ENCODE measurements at places on chromosomes 4 and X.

DNA sequence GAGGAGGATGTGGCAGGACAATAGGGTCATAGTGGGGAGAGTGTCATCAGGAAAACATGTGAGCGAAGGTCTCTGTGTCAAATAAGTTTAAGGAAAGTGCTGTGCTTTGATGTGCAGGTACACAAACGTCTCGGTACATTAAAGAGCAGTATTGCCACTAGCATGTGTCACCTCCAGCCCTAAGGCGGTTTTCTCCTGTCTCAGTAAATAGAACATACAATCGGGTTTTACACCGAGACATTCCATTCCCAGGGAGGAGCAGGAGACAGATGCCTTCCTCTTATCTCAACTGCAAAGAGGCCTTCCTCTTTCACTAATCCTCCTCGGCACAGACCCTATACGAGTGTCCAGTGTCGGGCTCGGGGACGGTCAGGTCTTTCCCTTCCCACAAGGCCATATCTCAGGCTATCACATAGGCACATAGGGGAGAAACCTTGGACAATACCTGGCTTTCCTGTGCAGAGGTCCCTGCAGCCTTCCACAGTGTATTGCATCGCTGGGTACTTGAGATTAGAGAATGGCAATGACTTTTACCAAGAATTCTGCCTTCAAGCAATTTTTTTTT, 684.5 kb downstream of the PDHA2 start:
- no peak for DNase-seq

- no peak for DNase-seq
Observed at GRCh38 chr4:177860171-177860570, 417.9 kb upstream of the AGA start.

- no peak for DNase-seq
Observed at GRCh38 chr4:106323119-106323518, 6.8 kb downstream of the AIMP1 start.

GRCh38 chr4:36241771-36242170, 2.5 kb downstream of the ARAP2 start:
- DNase-seq, result peak; percentile 75

- DNase-seq, result no peak
Observed at GRCh38 chr4:73487233-73487632, 5.7 kb downstream of the AFM start.

- no peak for DNase-seq
Observed at GRCh38 chrX:38183596-38183995, 37.1 kb downstream of the SRPX start.

DNA sequence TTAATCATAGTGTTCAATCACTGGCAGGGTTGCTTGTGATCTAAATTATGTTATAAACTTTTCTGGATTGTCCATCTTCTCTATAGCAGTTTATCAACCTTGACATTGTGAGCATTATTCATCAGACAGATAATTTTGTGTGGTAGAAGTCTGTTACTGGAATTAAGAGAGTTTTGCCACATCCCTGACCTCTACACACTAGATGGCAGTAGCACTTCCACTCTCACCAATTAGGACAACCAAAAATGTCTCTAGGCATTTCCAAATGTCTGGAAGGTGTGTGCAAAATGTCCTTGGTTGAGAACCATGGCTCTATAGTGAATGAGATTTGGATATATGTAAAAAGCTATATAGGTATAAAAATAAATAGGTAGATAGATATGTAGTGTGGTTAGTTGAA, 324.1 kb upstream of the FAM47C start:
- DNase-seq, result no peak

GRCh38 chrX:40570346-40571093, 10.2 kb upstream of the ATP6AP2 start:
- peak; percentile 70 for DNase-seq

DNA sequence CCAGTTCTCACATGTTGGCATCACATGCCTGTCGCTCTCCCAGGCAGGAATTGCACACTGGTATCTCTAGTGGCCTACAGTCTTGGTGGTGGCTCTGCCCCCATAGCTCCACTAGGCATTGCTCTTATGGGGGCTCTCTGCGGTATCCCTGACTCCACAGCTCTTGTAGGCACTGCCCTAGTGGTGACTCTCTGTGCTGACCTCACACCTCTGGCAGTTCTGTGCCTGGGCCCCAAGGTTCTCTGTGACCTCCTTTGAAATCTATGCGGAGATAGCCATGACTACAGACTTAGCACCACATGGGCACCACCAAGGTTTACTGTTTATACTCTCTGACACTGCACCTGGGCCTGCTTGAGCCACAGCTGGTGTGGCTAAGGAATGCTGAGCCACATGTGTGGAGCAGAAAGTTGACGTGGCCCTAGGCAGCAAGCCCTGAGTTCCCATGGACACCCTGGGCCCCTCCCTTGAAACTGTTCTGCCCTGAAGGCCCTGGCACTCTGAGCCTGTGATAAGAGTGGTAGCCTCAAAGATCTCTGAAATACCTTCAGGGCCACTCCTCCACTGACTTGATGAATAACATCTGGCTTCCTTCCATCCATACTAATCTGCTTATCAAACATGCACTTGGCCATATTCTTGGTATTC, 8.0 kb downstream of the SLC9B1 start:
- no peak for DNase-seq

- DNase-seq, result no peak
Observed at GRCh38 chr4:160318567-160319220, 1215.8 kb downstream of the RAPGEF2 start.

DNA sequence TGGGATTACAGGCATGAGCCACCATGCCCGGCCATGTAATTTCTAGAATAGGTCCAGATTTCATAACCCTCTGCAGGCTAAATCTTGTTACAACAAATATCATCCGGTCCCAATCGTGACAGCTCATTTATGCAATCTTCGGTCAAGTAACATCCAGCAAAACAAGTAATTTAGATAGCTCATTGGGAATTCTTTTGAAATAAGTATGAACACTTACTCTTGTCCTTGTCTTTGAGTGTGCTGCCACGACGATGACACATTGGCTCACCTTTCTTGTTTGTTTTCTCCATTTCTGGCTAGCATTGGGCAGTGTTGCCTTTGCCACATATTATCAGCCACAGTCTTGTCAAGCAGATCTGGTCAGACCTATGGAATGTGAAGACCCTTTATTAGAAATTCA, 92.0 kb downstream of the PHEX start:
- DNase-seq, result no peak

- peak; percentile 63 for DNase-seq
Observed at GRCh38 chr4:80989921-80990544, 40.5 kb upstream of the BMP3 start.

GRCh38 chr4:114076899-114077570, 97.6 kb upstream of the ARSJ start:
- DNase-seq, result no peak

- DNase-seq, result no peak
Observed at GRCh38 chrX:2539586-2539985, 38.8 kb upstream of the DHRSX start.

DNA sequence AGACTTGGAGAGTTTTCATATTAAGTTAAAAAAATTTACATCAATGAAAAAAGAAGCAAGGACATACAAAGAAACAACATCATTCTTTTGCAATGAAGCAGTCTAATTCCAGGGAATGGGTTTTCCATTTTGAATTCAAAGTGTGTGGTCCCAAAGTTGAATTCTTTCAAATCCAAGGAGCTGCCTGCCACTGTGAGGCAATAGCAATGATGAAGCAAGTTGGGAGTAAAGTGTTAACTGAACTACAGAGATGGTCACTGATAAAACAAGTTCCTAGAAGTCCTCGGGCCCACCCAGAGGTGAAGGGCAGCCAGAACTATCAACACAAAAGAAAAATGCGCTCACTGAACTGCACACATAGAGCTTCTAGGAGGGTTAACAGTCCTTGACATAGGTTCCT, 115.9 kb downstream of the RAB28 start:
- DNase-seq, result no peak

DNA sequence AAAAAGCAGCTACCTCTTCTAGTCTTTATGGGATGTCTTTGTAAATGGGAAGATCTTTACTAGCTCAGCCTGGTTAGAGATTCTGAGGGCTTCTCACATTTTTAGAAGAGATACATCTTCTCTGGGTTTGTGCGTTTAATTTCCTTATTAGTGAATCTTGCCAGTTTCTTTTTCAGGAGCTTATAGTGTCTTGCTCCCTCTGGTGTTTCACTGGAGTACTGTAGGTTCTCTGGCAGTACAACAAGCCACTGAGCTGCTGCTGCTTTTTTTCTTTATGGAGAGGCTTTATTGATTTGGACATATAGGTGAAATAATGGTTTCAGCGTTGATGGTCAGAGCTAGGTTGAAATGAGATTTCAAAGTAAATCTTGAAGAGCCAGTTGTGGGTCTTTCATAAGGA, 82.9 kb downstream of the LAS1L start:
- peak; percentile 37 for DNase-seq

GRCh38 chr4:167897116-167897515, 195.2 kb upstream of the ANXA10 start:
- no peak for DNase-seq

GRCh38 chr4:80307774-80308465, 27.6 kb upstream of the CFAP299 start:
- DNase-seq, result no peak

DNA sequence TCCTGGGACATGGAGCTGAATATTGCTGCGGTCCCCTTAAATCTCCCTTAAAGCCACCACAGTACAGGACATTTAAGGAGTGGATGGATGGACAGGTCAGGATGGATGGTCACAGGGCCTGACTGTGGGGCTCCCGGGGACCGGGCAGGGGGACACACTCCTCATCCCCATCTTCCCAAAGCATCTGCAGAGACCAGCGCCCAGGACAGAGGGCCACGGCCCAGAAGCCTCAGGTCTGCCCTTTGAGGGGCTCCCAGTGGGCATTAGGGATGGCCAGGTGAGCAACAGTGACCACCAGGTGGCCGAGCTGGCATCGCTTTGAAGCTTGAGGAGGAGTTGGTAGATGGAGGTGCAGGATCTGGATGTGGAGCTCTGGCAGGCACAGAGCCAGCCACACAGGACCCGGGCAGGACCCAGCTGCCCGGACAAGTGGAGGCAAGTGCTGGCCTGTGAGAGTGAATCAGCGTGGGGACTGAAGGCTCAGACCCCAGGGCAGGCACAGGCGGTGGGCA, 51.4 kb downstream of the ABLIM2 start:
- no peak for DNase-seq

DNA sequence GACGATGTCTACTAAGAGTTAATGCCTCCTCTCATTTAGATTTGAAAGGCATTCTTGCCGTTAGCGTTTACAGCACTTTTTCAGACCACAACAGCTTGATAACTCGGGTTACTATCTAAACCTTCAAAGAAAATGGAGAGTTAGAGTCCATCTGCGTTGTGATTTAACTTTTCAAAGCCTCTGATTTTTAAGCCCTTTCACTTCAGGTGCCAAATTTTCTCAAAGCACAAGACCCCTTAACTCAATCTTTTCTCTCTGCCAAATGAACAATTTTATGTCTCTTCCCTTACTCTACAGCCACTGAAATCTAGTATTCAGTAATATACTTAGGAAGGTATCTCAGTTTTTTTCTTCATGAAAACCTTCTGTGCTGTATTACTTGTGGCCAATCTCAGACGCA, 310.5 kb downstream of the TENM3 start:
- DNase-seq, result no peak

DNA sequence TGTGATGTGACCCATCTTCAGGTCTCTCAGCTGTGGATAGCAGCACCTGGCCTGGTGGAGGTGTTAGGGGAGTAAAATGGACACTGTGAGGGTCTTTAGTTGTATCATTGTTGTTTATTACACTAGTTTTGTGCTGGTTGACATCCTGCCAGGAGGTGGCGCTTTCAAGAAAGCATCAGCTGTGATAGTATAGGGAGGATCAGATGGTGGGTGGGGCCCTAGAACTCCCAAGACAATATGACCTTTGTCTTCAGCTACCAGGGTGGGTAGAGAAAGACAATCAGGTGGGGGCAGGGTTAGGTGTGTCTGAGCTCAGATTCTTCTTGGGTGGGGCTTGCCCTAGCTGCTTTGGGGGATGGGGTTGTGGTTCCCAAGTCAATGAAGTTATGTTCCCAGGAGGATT, 162.8 kb downstream of the PPP1R2C start:
- DNase-seq, result no peak

DNA sequence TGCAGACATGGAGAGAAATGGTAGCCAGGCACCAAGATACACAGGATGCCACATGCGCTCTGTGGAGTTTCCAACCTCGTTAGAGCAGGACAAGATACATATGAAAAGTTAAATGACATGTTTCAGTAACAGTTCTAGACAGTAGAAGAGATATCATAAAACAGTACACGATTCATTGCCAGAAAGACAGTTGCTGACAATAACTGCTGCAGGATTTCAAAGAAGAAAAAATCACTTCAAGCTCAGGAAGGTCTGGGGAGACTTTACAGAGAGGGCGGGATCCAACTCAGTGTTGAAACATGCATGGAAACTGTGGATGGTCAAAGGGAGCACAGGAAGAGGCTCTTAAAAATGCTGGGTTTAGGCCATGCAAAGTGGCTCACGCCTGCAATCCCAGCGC, 31.0 kb downstream of the DCTD start:
- no peak for DNase-seq

- DNase-seq, result no peak
Observed at GRCh38 chr4:140808256-140808655, 52.1 kb upstream of the TBC1D9 start.

All from suppressor macrophage treated with lipopolysaccharide for 4 hours (primary cell).